ENCODE measurements at places on chromosomes 16 and 17. TPM values are rescaled to one million over a fixed set of nuclear protein-coding genes. Genes with fewer than 3 reads are reported as not detected.

The ITGAL gene
- not detected for total RNA-seq

The C17orf100 gene
- 0.18 TPM for total RNA-seq

The GUCY2D gene
- not detected for total RNA-seq

The SLC13A2 gene
- not detected for total RNA-seq

The NPW gene
- 0.38 TPM for total RNA-seq

The NDE1 gene
- total RNA-seq = 33.6 TPM

The KRTAP4-9 gene
- total RNA-seq = not detected
